ENCODE measurements at places on chromosomes 4 and X.

DNA sequence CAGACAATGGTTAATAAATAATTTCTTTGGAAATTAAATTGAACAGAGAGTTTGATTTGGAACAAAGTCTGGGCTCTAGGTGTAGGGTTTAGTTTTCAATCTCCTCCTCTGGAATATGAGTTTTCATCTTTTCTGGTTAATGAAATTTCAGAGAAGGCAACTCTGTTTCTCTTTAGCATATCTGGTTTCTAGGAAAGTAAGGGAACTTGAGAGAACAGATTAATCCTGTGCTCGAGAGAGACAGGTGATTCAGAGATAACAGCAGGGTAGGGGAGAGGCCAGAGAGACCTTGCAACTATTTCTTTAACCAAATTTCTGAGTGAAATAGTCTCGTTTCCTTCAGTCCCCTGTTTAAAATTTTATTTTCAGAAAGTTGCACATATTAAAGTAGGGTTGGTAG, 275.4 kb downstream of the GALNTL6 start:
- no peak for DNase-seq

GRCh38 chr4:76641351-76641750, 206.3 kb downstream of the SHROOM3 start:
- DNase-seq: no peak

- peak; percentile 18 for DNase-seq
These were observed 49.7 kb upstream of the KLHL8 start for GRCh38 chr4:87270144-87270543.

DNA sequence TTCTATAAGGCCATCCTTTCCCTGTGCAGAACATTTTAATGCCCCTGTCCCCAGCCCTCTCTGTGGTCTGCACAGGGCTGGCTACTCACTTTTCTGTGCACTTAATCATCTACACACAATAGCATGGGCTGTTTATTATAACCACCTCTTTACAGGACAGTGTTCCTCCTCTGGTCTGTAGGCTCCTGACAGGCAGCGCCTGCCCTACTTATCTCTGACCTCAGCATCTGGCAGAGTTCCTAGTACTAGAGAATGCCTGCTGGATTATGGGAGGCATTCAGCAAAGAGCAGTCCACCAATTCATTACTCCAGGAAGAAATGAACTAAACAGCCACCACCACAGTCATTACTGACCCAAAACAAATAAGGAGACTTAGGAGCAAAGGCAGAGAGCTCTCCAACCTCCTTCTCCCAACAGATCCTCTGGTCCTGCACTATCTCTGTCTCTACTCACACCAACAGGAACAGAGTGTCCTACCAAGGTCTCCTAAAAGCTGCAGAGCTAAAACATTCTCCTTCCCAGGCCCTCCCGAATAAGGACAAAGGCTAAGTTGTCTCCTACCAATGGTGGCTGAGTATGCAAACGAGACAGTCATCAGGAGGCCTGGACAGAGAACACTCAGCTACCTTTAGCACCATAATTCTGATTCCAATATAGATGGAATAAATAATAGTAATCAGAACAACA, 279.2 kb downstream of the QDPR start:
- no peak for DNase-seq

DNA sequence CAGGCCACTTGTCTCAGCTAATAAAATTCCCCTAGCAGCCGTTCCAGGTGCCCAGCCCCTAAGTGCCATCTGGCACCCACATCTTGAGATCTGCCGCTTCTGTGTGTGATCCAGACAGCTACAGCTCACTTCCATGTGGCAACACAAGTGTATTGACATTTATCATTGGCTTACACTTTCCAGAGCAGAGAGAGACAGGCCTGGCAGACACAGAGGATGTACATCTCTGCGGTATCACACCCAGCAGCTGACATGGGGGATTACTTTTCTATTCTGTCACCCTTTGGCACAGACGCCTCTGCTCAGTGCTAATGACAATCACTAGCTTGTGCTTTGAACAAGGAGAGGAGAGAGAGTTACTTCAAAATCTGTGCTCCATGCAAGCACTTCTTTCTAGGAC, 195.9 kb downstream of the KDR start:
- DNase-seq: no peak

DNA sequence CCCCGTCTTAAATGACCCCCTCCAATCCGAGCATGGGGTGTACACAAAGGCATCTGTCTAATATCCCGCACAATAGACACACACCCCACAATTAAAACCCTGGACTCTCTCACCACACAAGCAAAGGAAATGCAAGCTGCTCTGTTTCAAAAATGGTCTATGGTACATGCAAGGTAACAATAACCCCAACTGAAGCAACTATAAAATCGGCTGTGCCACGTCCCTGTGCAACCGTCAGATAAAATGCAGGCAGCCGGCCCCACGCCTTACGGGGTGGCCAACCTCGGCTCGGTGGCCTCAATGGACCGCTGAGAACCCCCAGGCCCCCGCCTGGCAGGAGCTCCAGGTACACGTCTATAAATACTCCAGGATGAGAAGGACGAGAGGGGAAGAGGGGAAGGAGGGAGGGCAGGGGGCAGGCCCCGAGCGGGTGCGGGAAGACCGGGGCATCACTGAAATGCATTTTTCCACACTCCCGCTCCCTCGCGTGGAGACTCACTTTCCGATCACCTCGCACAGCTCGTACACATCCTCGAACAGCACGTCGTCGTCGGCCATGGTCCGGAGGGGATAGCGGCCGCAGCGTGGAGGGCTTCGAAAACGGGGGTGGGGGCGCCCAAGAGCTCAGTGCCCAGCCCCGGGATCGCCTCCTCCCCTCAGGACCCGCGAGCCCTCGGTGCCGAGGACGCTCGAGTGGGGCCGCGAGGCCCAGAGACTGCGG, 763 bp downstream of the CASK start:
- no peak for DNase-seq

DNA sequence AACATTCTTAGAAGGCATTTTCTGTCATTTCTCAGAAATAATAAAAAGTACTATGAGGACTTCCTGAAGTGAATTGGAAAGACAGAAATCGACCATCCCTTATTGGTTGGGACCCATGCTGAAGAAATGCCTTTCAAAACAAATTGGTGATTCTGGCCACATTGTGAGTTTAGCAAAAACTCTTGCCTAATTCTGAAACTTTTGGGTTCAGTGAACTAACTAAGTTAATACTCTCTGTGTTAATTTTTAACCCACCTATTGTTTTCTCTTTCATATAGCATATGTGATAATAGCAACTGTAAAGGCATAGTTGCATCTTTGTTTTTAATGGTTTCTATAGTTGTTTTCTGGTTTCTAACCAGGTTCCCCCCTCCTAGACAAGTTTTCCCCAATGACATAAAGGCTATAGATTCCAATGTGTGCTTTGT, 129.3 kb upstream of the FAT1 start:
- DNase-seq: no peak

DNA sequence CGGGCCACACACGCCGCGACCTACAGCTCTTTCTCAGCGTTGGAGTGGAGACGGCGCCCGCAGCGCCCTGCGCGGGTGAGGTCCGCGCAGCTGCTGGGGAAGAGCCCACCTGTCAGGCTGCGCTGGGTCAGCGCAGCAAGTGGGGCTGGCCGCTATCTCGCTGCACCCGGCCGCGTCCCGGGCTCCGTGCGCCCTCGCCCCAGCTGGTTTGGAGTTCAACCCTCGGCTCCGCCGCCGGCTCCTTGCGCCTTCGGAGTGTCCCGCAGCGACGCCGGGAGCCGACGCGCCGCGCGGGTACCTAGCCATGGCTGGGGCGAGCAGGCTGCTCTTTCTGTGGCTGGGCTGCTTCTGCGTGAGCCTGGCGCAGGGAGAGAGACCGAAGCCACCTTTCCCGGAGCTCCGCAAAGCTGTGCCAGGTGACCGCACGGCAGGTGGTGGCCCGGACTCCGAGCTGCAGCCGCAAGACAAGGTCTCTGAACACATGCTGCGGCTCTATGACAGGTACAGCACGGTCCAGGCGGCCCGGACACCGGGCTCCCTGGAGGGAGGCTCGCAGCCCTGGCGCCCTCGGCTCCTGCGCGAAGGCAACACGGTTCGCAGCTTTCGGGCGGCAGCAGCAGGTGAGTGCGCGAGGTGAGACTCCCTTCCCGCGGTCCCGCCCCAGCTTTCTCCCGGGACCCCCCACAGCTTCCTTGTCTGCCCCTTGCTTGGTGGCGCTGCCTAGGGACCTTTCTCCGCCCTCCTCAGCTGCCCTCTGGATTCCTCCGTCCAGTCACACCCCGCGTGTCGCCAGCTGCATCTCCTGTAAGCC, 678 bp downstream of the BMP3 start:
- DNase-seq: peak; percentile 43

- no peak for DNase-seq
These were observed 36.6 kb upstream of the MBTPS2 start for GRCh38 chrX:21802839-21803238.

DNA sequence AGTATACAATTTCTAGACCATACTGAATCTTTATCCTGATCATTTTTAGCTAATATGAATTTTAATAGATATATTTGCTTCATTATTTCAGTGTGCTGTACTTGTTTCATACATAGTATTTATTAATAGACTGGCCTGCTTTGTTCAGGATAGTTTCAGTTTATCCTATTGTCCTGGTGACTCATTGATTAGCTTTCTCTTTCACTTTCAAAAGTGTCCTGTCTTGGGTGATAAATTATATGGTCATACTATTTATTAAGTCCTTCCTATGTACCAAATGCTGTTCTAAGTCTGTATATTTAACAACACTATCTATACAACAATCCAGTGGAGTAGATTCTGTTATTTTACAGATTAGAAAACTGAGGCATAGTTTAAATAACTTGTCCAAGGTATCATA, 153.8 kb upstream of the RAPGEF2 start:
- no peak for DNase-seq

DNA sequence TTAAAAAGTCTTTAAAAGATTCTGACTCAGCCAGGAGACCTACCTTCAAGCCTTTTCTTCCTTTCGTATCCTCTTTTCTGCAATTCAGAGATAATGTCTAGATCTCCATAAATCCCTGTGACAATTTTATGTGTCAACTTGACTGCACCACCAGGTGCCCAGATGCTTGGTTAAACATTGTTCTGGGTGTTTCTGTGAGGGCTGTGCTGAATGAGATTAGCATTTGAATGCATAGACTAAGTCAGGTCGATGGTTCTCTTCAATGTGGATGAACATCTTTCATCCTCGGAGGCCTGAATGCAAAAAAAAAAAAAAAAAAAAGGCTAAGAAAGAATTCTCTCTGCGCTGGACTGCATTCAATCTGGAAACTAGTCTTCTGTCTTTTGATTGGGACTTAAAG, 1082.7 kb downstream of the NLGN4X start:
- no peak for DNase-seq
